ENCODE measurements at places on chromosomes 2 and 18.
A peak's percentile ranks its signal among the peaks of the same experiment; 100 is the strongest.

GRCh38 chr2:31138037-31138962, at the start of gene GALNT14:
Gene GALNT14 (minus strand): TSS chr2:31138440. CDS start chr2:31138086, 354 bp downstream.
- DNase-seq = peak; percentile 90

GRCh38 chr2:67899187-67899586, 163.6 kb downstream of the C1D start:
- no peak for DNase-seq

GRCh38 chr18:63113899-63114565, 205.5 kb downstream of the BCL2 start:
- no peak for DNase-seq

- DNase-seq = no peak
These were observed 7.0 kb downstream of the EVX2 start for GRCh38 chr2:176076796-176077195.

- no peak for DNase-seq
These were observed 503.9 kb downstream of the PID1 start for GRCh38 chr2:228767196-228767595.

All from retina (tissue), 1 donor.